CD14-positive monocyte (primary cell): ENCODE measurements at places on chromosomes 1 and 21. TPM values are rescaled to one million over a fixed set of nuclear protein-coding genes. Genes with fewer than 3 reads are reported as not detected.

Gene PPM1J
- polyA plus RNA-seq: 0.28 TPM

DNA sequence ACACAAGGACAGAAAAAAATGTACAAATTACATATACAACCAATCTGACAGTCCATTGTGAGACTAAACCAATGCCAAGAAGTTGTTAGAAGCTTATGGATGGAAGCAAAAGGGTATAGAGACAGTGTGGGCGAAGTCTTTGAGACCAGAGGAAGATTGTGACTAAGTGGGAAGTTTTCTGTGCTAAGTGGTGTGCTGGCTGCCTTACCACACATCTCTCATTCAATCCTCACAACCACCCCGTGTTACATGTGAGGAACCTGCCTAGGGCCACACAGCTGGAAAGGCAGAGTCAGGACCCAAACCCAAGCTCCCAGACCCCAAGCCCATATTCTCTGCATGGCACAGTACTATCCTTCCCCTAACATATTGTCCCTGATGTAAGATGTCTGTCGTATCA lies 53.5 kb upstream of the DUSP10 start:
- H3K36me3 ChIP-seq: no peaks in the 10 kb centered on the region
- H3K27me3 ChIP-seq: no peaks in the 10 kb centered on the region

- H3K4me1 ChIP-seq: no peaks in the 10 kb centered on the region
- H3K27ac ChIP-seq: no peak overlapping the region
- H3K36me3 ChIP-seq: no peaks in the 10 kb centered on the region
- no peaks in the 10 kb centered on the region for H3K27me3 ChIP-seq
- DNase-seq: no peak
Observed at GRCh38 chr1:202029171-202029665, 18.8 kb downstream of the ELF3 start.

DNA sequence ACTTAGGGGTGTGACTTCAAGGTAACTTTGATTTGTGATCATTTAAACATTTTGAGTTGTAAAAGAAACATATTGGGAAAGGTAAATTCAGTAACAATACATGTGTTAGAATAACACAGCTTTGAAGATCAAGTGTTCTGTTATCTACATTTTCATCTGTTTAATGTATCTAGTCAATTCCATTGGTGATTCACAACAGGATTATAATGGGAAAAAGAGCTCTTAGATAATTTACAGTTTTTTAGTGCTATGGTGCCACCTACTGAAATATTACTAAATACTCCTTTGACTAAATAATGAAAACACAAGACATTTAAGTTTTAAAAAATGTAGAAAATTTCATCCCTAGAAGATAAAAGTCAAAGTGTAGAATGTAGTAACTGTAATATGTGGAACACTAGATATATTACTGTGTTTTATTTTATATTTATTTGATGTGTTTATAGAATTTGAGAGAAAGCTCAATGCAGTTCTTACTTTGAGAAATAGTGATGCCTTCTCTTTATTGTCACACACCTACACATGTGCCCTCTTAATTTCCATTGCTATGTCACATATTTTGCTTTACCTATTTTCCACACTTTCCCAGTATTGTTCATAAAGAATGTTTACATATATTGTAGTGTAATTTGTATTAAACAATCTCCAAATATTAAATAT lies 47.4 kb downstream of the PTPRC start:
- peaks cover 56% of the 10 kb centered on the region for H3K4me1 ChIP-seq
- no peaks in the 10 kb centered on the region for H3K27me3 ChIP-seq
- H3K36me3 ChIP-seq: peaks cover 25% of the 10 kb centered on the region
- H3K4me3 ChIP-seq: no peak overlapping the region
- peak overlapping the region; percentile 20 for H3K27ac ChIP-seq

GRCh38 chr1:57024428-57024827 lies 58.6 kb upstream of the C8B start:
- H3K4me3 ChIP-seq: no peak overlapping the region
- H3K36me3 ChIP-seq: no peaks in the 10 kb centered on the region
- H3K27me3 ChIP-seq: no peaks in the 10 kb centered on the region
- no peak overlapping the region for H3K27ac ChIP-seq
- no peaks in the 10 kb centered on the region for H3K4me1 ChIP-seq

DNA sequence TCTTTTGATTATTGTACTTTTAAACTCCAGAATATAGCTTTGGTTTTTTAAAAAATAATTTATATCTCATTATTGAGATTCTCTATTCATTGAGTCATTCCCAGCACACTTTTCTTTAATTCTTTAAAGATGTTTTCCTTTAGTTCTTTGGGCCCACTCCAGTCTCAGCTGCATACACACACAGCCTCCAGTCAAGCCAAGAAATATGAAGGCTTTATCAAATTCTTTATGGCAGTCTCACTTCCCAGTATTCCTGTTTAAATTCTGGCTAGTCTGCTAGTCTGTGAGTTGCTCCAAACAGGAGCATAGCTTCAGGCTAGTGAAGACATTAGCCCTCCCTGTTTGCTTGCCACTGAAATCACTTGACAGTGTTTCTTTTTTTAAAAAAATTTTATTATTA lies 61.2 kb downstream of the CRP start:
- H3K4me1 ChIP-seq: no peaks in the 10 kb centered on the region
- H3K27me3 ChIP-seq: no peaks in the 10 kb centered on the region
- no peak for DNase-seq
- no peak overlapping the region for H3K4me3 ChIP-seq
